GM23248 (cell line): ENCODE measurements at places on chromosomes 1 and 21. TPM values are rescaled to one million over a fixed set of nuclear protein-coding genes. Genes with fewer than 3 reads are reported as not detected.

DNA sequence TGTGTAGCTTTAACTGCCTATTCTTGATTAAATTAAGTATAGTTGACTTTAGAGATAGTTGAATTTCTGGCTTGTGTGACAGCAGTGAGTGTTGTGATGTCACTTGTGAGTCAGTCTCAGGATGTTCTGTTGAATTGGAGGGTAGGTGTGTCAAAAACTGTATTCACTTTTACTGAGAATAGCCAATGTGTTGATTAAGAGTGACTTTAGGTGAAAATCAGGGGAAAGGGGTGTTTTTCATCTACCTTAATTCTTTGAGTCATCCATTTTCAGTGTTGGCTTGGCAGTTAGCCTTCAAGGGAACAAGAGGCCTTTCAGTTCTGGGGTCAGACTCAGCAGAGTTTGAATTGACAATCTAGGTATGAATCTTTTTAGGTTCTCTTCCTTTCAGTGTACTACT lies 75.9 kb downstream of the CDC14A start:
- no peak for DNase-seq

GRCh38 chr21:41360072-41360821 lies 1.6 kb upstream of the MX2 start:
- DNase-seq = peak; percentile 74

- DNase-seq = peak; percentile 69
These were observed 594 bp downstream of the LUZP1 start for GRCh38 chr1:23168079-23168444.

GRCh38 chr1:37399205-37399604 lies 75.2 kb upstream of the ZC3H12A start:
- DNase-seq = no peak

GRCh38 chr1:237146241-237146640 lies 104.3 kb downstream of the RYR2 start:
- no peak for DNase-seq

DNA sequence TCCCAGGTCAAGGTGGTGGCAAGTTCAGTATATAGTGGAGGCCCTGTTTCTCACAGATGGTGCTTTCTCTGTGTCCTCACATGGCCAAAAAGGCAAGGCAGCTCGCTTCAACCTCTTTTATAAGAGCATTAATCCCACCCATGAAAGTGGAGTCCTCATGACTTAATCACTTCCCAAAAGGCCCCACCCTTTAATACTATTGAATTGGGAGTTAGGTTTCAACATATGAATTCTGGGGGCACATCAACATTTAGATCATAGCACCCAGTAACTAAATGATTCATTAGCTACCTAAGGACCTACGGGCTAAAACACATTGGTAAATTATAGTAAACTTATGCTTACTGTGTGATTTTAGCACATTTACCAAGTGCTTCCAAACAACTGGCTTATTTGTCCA lies 317.9 kb downstream of the LTN1 start:
- DNase-seq = no peak

DNA sequence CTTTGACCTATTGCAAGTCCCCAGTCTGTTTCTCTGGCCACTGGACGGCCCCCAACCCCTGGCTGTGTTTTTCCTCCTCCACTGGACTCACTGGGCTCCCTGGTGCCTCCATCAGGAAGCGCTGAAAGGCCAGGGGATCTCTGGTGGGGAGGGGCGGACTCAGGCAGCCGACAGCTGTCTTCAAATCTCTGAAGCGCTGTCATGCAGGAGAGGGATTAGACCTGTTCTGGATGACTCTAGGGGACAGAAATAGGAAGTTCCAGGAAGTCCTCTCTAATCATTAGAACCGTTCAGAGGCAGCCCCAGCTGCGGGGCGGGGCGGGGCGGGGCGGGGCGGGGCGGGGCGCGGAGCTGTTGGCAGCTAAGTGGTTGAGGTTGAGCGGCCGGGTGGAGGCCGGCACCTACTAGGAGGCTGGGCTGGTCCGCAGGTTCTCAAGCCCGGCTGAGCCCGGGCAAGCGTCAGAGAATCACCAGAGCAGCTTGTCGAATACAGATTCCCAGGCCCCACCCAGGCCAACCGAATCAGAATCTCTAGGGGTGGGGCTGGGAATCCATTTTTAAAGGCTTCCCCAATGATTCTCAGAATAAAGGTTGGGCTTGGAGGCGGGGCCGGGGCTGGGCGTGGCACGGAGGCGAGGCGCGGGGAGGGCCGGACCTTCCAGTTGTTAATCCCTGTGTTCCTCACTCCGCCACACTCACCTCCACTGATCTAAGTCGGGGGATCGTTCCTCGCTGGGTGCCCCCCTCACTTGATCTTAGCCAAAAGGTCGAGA lies 11.4 kb upstream of the PHLDA3 start:
- peak; percentile 77 for DNase-seq

- DNase-seq = peak; percentile 23
These were observed 487.3 kb upstream of the PTBP2 start for GRCh38 chr1:96234299-96234698.

- peak; percentile 45 for DNase-seq
These were observed 701 bp upstream of the MUTYH start for GRCh38 chr1:45340816-45341466.

DNA sequence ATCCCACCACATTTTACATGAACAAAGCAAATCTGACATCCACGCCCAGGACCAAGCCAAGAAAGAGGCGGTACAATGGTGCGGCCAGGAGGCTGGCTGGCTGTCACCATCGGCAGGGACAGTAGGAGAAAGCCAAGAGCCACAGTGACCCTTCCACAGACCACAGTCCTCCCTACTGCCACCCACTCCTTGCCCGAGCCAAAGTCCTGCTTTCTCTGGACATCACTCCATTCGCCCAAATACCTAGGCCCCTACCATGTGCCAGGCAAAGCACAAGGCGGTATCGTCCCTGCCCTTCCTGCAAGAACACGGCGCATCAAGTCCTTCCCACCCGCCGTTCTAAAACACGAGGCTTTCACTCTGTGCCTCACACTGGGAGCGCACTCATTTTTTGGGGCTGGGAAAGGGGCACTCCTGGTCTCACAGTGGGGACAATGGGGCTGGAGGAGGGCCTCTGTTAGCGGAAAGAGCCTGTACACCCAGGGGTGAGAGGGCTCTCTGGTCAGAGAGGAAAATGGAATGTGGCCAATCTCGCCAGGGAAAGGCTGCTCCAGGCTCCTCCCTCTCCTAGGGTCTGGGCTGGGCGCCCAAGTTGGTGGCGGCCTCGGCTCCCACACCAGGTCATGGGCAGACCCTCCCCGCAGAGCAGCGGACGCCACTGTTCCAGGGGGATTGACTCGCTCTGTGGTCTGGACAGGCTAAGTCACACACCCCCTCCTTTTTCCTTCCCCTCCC lies 26.5 kb downstream of the SSBP3 start:
- no peak for DNase-seq

GRCh38 chr1:204626381-204626780 lies 59.2 kb downstream of the LRRN2 start:
- DNase-seq = no peak

- no peak for DNase-seq
These were observed 35.7 kb downstream of the CLEC20A start for GRCh38 chr1:178461104-178461503.

- DNase-seq = no peak
These were observed 7.1 kb downstream of the GPR157 start for GRCh38 chr1:9121496-9122409.

- peak; percentile 51 for DNase-seq
These were observed 49.8 kb downstream of the GREM2 start for GRCh38 chr1:240562111-240562590.

- no peak for DNase-seq
These were observed 315.1 kb downstream of the NFIA start for GRCh38 chr1:61397495-61397894.

DNA sequence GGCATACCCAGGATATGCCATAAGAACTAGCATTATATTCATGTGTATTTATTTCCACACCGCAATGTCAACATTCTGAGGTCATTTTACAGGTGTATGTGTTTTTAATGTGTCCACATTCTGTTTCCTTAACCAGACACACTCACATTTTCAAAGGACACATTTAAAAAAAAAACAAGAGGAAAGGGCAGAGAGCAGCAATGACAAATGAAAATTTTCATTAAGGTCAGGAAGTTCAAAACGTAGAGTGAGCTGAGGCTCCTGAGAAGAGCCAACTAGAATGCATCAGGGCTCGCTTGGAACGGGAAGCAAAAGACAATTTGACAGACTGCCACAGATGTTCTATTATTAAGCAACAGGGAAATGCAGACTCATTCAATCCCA lies 4.8 kb upstream of the GNPAT start:
- DNase-seq = peak; percentile 10

- DNase-seq = no peak
These were observed 104.7 kb downstream of the NCAM2 start for GRCh38 chr21:21102896-21103295.

C1QB gene
- total RNA-seq = not detected in 2 replicates

MANEAL gene
- total RNA-seq = 0.65 and 1.8 TPM in 2 replicates

COL9A2 gene
- total RNA-seq = 0.89 and 2.8 TPM in 2 replicates

CFHR1 gene
- total RNA-seq = not detected in 2 replicates

IL20 gene
- total RNA-seq = 0.25 TPM in 1 of 2 replicates, not detected in the other

LRRN2 gene
- total RNA-seq = 0.22 TPM in 1 of 2 replicates, not detected in the other

CFAP74 gene
- total RNA-seq = not detected in 2 replicates

NLRP3 gene
- 0.76 and 2.3 TPM in 2 replicates for total RNA-seq

AQP10 gene
- total RNA-seq = not detected in 2 replicates

MX2 gene
- total RNA-seq = 0.54 and 2.8 TPM in 2 replicates

TMPRSS15 gene
- total RNA-seq = not detected in 2 replicates
